ENCODE measurements at places on chromosomes 4 and X.

- no peak for DNase-seq
These were observed 57.7 kb downstream of the PCGF3 start for GRCh38 chr4:763191-763810.

GRCh38 chr4:3305610-3306371 lies 13.0 kb downstream of the RGS12 start:
- DNase-seq: no peak

DNA sequence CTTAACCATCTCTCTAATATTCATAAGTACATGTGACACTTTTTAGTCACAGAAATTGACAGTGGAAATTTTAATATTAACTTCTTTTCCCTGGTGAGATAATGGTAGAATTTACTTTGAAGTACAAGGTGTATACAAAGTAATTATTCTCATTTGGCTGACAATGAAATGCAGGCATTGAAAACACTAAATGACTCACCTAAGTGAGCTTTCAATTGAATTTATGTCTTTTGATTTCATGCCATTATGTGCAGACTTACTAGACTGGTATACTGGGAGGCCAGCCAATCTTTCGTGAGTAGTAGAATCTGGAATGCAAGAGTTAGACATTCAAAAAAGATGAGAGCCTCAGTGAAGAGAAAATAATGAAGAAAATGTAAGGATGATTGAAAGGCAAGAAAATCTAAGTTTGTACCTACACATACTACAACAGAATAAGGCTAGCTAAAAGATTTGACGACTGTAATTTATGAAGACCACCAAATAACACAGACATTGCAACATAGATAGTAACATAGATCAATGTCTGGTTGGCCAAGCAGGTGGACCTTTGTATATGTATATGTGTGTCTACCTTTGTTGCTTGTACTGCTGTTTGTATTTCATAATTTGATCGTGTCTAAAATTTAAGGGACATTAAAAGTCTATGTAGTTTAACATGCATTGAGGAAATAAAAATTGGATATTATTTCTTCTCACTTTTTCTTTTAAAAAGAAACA lies 459.7 kb downstream of the IL15 start:
- no peak for DNase-seq

- DNase-seq: no peak
These were observed 12.4 kb upstream of the PACRGL start for GRCh38 chr4:20687864-20688263.

DNA sequence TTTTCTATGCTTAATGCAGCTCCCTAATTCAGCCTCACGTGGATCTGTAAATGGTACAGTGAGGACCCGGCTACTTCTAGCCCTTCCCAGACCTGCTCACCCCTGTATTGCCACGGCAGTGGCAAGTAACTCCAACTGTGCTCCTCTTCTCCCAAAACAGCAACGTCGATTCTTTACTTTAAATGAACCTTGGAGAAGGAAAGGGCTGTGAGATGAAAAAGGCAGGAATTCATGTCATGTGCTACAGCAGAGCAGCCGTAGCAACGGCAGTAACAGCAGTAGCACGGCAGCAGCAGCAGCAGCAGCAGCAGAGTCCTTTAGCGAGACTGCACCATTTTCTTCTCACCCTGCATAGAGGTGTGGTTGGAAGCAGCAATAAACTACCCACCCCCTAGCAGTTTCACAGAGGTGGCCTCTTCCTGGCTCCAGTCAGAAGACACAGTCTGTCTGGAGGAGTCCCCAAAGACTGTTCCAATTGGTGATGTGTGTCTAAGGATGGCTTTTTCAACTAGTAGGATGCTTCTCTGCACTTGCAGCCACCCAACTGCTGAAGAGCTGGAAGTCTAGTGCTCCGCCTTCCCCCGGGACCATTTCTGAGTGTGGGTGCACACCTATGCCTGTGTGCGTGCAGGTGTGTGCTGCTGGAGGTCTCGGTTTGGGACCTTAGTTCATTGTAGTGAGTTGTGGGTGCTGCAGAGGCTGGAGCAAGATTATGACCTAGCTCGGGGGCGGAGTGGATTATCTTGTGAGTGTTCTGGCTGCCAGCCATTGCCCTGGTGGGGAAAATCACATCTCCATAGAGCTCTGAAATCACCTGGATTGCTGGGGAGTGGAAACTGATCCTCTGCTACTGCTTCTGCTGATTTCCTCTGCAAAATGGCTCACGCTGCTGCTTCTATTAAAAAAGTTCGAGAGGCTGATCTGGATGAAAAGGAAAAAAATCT lies 67.2 kb downstream of the ANK2 start:
- DNase-seq: no peak

- DNase-seq: no peak
These were observed 62.3 kb downstream of the ATRX start for GRCh38 chrX:77723681-77724080.

GRCh38 chr4:26782168-26782829 lies 78.3 kb upstream of the STIM2 start:
- DNase-seq: no peak

GRCh38 chr4:31107362-31107761 lies 387.2 kb downstream of the PCDH7 start:
- DNase-seq: no peak

DNA sequence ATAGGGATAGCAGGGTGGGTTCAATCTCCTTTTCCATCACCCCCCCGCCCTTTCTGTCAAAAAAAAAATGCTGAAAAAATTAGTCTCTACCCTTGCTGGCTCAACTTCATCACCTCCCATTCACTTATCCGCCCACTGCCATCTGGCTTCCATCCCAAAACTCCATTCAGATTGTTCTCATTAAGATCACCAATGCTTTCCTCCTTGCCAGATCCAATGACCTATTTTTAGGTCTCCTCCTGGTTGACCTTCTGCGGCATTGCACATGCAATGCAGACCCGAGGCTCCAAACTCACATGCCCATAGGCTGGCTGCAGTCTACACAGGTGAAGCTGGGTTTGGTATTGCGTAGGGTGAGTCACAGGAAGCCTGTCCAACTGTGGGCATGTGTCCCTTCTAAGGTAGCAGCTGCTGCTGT lies 21.1 kb upstream of the STIM2 start:
- no peak for DNase-seq

- DNase-seq: no peak
These were observed 121.2 kb downstream of the VCX2 start for GRCh38 chrX:8049827-8050226.

DNA sequence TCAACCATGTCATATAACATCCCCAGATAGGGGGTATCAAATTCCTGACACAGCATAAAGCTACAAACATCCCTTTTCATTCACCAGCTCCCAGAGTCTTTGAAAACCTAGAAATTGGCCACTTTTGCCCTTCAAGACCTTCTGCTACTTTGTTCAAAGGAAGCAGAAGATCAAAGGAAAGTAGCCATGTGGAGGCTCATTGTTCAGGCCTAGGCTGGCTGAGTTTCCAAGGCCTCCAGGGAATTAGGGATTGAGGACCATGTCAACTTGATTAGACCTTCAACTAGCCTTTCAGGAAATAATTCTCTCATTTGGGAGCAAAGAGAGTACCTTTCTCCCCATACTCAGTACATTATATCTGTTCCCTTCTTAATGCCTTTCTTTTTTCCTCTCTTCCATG lies 66.8 kb upstream of the ATXN3L start:
- no peak for DNase-seq

- no peak for DNase-seq
These were observed 46.9 kb downstream of the STK32B start for GRCh38 chr4:5098176-5098575.

DNA sequence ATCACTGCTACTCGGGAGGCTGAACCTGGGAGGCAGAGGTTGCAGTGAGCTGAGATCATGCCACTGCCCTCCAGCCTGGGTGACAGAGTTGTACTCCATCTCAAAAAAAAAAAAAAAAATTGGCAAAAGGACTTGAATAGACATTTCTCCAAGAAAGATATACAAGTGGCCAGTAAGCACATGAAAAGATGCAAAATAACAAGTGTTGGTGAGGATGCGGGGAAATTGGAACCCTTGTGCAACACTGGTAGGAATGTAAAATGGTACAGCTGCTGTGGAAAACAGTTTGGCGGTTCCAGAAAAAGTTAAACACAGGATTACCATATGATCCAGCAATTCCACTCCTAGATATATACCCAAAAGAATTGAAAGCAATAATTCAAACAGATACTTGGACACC lies 19.4 kb downstream of the RBM10 start:
- DNase-seq: no peak

- DNase-seq: no peak
These were observed 26.6 kb upstream of the WDR1 start for GRCh38 chr4:10143171-10143570.

DNA sequence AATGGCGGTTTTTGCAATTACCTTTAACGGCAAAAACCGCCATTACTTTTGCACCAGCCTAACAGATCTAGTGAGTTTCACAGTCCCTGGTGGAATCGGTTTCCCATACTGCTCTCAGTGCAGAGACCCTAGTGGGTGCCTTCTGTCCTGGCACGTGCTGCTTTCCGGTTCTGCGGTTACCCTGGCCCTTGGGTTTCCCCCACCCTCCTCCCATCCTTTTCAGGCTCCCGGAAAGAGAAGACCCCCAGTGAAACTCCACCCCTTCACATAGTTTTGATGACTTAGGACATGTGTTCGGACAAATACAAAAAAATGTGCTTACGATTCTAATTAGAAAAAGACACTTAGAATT lies 36.9 kb downstream of the NLGN3 start:
- peak; percentile 52 for DNase-seq

- DNase-seq: no peak
These were observed 5.3 kb upstream of the ARAP2 start for GRCh38 chr4:36249610-36250009.

DNA sequence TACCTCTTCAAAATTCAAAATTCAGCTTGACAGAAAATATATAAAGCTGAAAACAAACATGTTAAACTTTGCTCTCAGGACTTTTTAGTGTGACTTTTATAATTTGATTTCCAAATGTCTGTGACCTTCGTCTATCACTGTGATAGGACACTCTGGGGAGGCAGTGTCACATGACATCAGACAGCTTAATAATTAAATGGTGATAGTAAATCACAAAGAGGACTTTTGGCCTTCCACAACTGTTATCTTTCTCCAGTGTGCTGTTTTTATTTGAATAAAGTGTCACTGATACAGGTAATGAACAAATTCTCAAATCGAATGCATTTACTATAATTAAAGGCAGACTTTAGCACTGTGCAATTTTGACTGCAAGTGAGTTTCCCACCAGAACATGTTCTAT lies 83.1 kb downstream of the MID1 start:
- no peak for DNase-seq

- DNase-seq: peak; percentile 40
These were observed 37.7 kb upstream of the RAB33B start for GRCh38 chr4:139416073-139416673.

DNA sequence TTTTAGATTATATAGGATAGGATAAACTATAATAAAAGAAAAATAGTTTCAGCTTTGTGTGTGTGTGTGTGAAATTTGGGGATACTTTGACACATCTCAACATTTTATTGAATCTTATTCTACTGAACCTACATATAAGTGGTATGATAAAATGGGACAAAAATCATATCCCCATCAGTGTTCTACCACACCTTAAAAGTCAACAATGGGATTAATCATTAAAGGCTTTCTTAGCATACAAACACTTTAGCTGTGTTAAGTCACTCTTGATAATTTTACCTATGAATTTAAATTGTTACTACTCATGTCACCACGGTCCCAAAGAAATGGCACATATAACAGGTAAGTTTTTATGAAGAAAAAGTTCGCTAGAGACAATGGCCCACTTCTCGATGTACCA lies 37.7 kb upstream of the LRBA start:
- no peak for DNase-seq

GRCh38 chrX:45715748-45716147 lies 515.1 kb upstream of the DIPK2B start:
- DNase-seq: no peak

GRCh38 chr4:5926598-5926997 lies 33.7 kb upstream of the CRMP1 start:
- no peak for DNase-seq

GRCh38 chr4:85600501-85600900 lies 125.6 kb downstream of the ARHGAP24 start:
- no peak for DNase-seq

GRCh38 chr4:10164877-10165283 lies 48.3 kb upstream of the WDR1 start:
- no peak for DNase-seq

GRCh38 chr4:134740290-134740689 lies 538.7 kb upstream of the PABPC4L start:
- DNase-seq: peak; percentile 26

Data from MM.1S (cell line).